ENCODE measurements at places on chromosomes 5 and 9. TPM values are rescaled to one million over a fixed set of nuclear protein-coding genes. Genes with fewer than 3 reads are reported as not detected.

DNA sequence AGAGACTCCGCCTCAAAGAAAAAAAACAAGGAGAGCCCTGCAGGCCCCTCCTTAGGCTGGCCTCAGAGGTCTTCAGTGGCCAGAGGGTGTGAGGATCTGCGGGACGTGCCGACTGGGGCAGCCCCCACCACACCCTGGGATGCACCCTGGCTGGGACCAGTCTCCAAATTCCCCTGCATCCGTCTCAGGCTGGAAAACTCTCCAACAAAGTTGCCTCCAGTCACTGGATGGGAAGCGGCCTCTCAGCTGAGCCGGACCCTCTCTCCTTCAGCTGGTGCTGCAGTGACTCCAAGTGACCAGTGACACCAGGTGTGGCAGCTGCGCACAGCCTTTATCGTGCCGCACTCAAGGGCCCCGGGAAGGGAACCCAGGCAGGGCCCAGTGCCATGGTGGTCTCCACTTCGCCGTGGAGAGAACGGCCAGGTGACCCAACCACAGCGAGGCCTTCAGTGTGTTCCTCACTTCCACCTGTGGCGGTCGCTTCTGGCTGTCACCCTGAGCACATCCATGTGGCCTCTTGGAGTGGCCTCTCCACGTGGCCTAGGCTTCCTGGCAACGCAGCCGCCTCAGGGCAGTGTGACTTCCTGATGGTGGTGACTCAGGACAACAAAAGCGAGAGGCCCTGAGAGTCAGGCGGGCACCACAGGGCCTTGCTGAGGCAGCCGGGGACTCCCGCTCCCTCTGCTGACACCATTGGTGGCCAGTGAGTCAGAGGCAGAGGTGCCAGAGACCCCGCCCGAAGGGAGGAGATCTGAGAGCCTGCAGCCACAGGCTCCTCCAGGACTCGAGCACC lies 19.3 kb upstream of the CAMSAP1 start:
- H3K27me3 ChIP-seq, result no peaks in the 10 kb centered on the region
- H3K27ac ChIP-seq, result peak overlapping the region; percentile 86
- peaks cover 7% of the 10 kb centered on the region for H3K36me3 ChIP-seq
- H3K4me1 ChIP-seq, result peaks cover 45% of the 10 kb centered on the region

GRCh38 chr5:177447066-177447610 lies 524 bp downstream of the PRR7 start:
- no peak overlapping the region for H3K27ac ChIP-seq
- peak overlapping the region; percentile 84 for H3K4me3 ChIP-seq
- peaks cover 2% of the 10 kb centered on the region for H3K36me3 ChIP-seq
- H3K4me1 ChIP-seq, result peaks cover 58% of the 10 kb centered on the region
- no peaks in the 10 kb centered on the region for H3K27me3 ChIP-seq

Gene TRIM36
- not detected for total RNA-seq

Gene PRDM9
- not detected for total RNA-seq

GRCh38 chr9:16884373-16884772 lies 13.9 kb upstream of the BNC2 start:
- DNase-seq, result no peak
- H3K27me3 ChIP-seq, result no peaks in the 10 kb centered on the region
- H3K4me1 ChIP-seq, result no peaks in the 10 kb centered on the region
- no peak overlapping the region for H3K27ac ChIP-seq
- H3K36me3 ChIP-seq, result peaks cover 4% of the 10 kb centered on the region

DNA sequence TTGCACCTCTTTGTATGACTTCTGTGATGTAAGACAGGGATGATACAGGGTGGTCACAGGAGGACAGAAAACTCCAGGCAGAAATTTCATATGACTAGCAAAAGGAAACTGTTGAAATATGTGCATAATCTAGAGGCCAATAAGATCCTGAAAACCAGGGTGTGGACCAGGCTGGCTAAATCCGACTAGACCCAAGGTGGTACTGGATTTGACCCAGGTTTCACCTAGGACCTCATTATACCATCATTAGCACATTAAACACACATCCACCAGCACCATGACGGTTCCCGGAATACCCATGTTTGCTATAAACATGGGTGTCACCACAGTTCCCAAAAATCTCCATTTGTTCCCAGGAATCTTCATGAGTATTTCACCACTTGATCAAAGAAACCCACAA lies 517.1 kb downstream of the ZNF608 start:
- DNase-seq, result no peak
- no peaks in the 10 kb centered on the region for H3K27me3 ChIP-seq
- H3K36me3 ChIP-seq, result no peaks in the 10 kb centered on the region

- no peak overlapping the region for H3K27ac ChIP-seq
- peaks cover 1% of the 10 kb centered on the region for H3K36me3 ChIP-seq
- H3K4me1 ChIP-seq, result no peaks in the 10 kb centered on the region
Observed at GRCh38 chr5:155815248-155815647, 511.7 kb upstream of the SGCD start.

All from activated T-cell treated with anti-CD3 and anti-CD28 coated beads, Interleukin-2, amount 50 U/mL, for 72 hours (primary cell).